Karpas-422 (cell line): ENCODE measurements at places on chromosomes 12 and 14. TPM values are rescaled to one million over a fixed set of nuclear protein-coding genes. Genes with fewer than 3 reads are reported as not detected.

Gene KRT6C
- not detected in 2 replicates for total RNA-seq

Gene MYBPC1
- total RNA-seq: not detected in 2 replicates

Gene TRPV4
- total RNA-seq: not detected in 2 replicates

Gene NPAS3
- total RNA-seq: 1.6 and 6.9 TPM in 2 replicates

Gene KLRB1
- total RNA-seq: not detected in 2 replicates

Gene CYP27B1
- 0.86 and 3.5 TPM in 2 replicates for total RNA-seq

Gene CAPZA3
- total RNA-seq: not detected in 2 replicates

Gene ASCL1
- not detected in 2 replicates for total RNA-seq

DNA sequence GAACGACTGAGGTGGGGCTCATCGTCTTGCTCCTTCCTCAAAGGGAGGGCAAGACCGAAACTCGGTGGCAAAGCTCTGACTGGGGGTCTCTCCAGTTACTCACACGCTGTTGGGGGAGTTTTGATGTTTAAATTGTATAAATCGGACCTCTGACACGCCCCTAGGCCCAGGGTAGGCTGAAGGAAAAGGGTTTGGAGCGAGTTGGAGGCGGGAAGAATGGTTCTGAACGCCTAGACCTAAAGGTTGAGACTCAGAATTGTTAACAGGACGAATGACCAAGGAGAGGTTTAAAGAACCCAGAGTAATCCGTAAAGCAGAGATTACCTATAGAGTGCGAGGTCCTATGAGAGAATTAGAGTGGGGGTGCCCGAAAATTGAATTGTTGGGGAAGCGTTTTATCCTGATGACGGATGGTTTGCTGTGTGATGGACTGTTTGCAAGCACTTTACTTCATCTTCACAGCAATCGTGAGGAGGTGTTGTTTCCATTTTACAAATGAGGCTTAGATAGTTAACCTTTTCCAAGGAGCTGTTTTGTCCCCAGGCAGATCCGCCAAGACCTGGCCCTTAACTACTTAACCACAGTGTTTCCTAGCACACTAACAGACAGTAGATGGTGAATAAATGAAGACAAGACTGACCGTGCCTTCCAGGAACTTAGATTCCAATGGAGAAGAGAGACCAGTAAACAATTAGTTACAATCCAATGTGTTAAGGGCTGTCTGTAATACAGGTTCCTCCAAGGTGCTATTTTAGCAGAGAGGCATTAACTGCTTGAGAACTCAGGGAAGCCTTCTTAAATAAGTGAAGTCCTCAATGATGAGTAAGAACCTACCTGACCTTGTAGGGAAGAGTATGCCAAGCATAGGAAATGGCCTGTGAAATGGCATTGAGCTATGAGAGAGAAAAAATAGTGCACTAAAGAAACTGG lies 929 bp upstream of the UBE2N start:
- peak overlapping the region; percentile 74 for H3K4me3 ChIP-seq
- peaks cover 43% of the 10 kb centered on the region for H3K4me1 ChIP-seq
- no peak overlapping the region for H3K27ac ChIP-seq
- H3K36me3 ChIP-seq: no peaks in the 10 kb centered on the region
- no peak for DNase-seq
- no peaks in the 10 kb centered on the region; the same call in 1 of the 2 replicates for H3K27me3 ChIP-seq

DNA sequence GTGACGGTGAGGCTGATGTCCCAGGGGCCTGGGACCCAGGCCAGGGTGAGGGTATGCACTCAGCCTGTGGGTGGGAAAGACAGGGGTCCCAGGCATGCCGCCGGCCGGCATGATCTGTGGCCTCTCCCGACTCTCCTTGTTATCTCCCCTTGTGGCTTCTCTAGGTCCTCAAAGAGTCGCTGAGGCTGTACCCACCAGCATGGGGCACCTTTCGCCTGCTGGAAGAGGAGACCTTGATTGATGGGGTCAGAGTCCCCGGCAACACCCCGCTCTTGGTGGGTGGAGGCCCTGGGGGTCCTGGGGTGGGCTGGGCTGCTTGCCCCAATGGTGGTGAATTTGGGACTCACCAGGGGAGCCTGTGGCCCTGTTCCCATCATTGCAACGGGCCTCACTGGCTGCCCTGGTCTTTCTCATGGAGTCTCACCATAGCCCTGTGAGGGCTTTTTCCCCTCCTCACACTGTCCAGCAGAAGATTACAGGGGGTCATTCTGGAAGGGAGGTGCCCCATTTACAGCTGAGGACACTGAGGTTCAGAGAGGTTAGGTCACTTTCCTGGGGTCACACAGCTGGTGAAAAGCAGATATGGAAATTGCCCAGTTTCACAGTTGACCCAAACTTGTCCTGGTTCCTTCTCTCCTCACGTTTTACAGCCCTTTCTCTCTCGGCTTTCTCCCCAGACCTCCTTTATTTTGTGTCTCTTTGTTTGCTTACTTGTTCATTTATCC lies 37.9 kb downstream of the CYP46A1 start:
- no peaks in the 10 kb centered on the region for H3K27me3 ChIP-seq
- H3K4me3 ChIP-seq: no peak overlapping the region
- DNase-seq: no peak
- peaks cover 9% of the 10 kb centered on the region for H3K4me1 ChIP-seq
- H3K27ac ChIP-seq: no peak overlapping the region

DNA sequence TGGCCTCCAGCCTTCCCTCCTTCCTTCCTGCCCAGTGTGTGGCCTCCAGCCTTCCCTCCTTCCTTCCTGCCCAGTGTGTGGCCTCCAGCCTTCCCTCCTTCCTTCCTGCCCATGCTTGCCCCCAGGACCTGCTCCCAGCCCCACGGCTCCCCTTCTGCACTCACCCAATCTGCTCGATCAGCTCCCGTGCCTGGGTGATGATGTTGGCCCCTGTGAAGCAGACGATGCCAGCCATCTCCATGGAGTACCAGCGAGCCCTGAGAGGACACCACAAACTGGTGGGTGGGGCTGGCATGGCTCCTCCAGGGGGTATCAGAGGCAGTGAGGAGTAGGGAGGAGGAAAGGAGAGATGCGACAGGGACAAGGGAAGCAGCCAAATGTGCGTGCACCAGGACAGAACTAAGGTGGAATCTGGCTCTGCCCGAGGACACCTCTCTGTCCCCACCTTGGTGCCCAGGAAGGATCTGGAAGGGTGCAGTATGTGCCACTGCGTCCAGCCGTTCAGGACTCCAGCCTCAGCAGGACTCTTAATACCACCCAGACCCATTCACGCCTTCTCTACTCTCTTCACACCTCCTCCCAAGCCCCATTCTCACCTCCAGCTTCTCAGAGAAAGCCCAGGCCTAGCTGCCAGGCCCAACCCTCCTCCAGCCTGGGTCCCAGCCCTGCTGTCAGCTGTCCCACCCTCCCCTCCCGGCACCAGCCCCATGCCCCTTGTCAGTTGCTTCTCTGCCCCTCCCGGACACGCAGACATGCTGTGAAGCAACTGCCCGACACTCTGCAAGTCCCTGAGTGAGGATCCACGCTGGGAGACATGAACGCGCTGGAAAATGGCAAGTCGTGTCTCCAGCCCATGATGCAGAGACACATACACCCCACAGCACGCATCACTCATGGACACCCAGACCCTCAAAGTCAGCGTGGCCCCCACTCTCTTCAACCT lies 22.7 kb downstream of the POLE start:
- H3K36me3 ChIP-seq: peaks cover 40% of the 10 kb centered on the region
- DNase-seq: no peak
- H3K27ac ChIP-seq: no peak overlapping the region
- no peaks in the 10 kb centered on the region for H3K4me1 ChIP-seq
- H3K27me3 ChIP-seq: no peaks in the 10 kb centered on the region

- H3K4me3 ChIP-seq: no peak within 1 kb of the TSS
- no peaks in the 10 kb centered on the region for H3K27me3 ChIP-seq
- no peak for DNase-seq
These were observed at the start of gene FERMT2 for GRCh38 chr14:52950898-52951680. TSS of gene FERMT2 (minus strand) at chr14:52951050. CDS start at chr14:52950568, 482 bp downstream.

GRCh38 chr12:5899675-5900074 lies 45.4 kb downstream of the ANO2 start:
- no peaks in the 10 kb centered on the region for H3K27me3 ChIP-seq
- no peaks in the 10 kb centered on the region for H3K4me1 ChIP-seq
- H3K36me3 ChIP-seq: no peaks in the 10 kb centered on the region
- H3K27ac ChIP-seq: no peak overlapping the region
- no peak overlapping the region for H3K4me3 ChIP-seq
- DNase-seq: no peak

DNA sequence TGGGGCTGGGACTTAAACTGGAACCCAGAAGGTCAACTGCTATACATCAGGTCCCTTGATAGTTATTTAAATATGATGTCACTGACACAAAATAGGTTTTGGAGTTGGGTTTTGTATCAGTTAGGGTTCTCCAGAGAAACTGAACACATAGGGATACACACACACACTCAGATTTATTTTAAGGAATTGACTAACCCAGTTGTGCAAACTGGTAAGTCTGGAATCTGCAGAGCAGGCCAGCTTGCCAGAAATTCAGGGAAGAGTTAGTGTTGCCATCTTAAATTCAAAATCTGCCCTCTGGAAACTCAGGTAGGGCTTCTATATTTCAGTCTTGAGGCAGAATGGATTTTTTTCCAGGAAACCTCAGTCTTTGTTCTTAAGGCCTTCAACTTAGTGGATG lies 36.9 kb downstream of the MAPK1IP1L start:
- H3K4me3 ChIP-seq: no peak overlapping the region
- DNase-seq: no peak
- no peaks in the 10 kb centered on the region for H3K36me3 ChIP-seq
- H3K27me3 ChIP-seq: no peaks in the 10 kb centered on the region
- peaks cover 11% of the 10 kb centered on the region for H3K4me1 ChIP-seq

DNA sequence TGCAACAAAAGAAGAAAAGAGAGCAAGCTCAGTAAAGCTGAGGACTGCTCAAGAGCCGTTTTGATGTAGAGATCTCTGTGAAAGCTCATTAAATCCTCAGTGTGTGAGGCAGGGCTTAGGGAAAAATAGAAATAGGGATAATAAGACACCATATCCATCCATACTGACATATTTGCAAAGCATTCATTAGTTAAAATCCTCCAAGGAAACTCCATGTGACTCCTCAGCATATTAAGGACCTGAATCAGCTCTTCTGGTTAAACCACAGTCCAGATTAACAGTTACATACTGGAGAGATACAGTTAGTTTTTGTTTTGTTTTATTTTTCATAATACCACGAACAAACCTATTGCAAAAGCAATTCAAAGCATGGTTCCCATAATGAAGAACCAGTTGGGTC lies 288.2 kb downstream of the PAWR start:
- no peak overlapping the region for H3K4me3 ChIP-seq
- H3K27me3 ChIP-seq: 0 out of 2 replicates have a peak, but pooled peaks cover 3% of the 10 kb centered on the region
- no peaks in the 10 kb centered on the region for H3K36me3 ChIP-seq
- no peak for DNase-seq
- no peaks in the 10 kb centered on the region for H3K4me1 ChIP-seq
- H3K27ac ChIP-seq: no peak overlapping the region

GRCh38 chr12:124399622-124400021 lies 104.7 kb downstream of the RFLNA start:
- H3K4me3 ChIP-seq: no peak overlapping the region
- H3K27ac ChIP-seq: no peak overlapping the region
- H3K36me3 ChIP-seq: no peaks in the 10 kb centered on the region; the same call in 1 of the 2 replicates
- no peaks in the 10 kb centered on the region for H3K27me3 ChIP-seq
- peak; percentile 69 for DNase-seq
- peaks cover 14% of the 10 kb centered on the region for H3K4me1 ChIP-seq

- no peaks in the 10 kb centered on the region for H3K27me3 ChIP-seq
- H3K4me3 ChIP-seq: no peak overlapping the region
- H3K27ac ChIP-seq: no peak overlapping the region
- no peak for DNase-seq
- peaks cover 2% of the 10 kb centered on the region for H3K4me1 ChIP-seq
- no peaks in the 10 kb centered on the region for H3K36me3 ChIP-seq
These were observed 6.5 kb upstream of the WASHC4 start for GRCh38 chr12:105100998-105101397.

DNA sequence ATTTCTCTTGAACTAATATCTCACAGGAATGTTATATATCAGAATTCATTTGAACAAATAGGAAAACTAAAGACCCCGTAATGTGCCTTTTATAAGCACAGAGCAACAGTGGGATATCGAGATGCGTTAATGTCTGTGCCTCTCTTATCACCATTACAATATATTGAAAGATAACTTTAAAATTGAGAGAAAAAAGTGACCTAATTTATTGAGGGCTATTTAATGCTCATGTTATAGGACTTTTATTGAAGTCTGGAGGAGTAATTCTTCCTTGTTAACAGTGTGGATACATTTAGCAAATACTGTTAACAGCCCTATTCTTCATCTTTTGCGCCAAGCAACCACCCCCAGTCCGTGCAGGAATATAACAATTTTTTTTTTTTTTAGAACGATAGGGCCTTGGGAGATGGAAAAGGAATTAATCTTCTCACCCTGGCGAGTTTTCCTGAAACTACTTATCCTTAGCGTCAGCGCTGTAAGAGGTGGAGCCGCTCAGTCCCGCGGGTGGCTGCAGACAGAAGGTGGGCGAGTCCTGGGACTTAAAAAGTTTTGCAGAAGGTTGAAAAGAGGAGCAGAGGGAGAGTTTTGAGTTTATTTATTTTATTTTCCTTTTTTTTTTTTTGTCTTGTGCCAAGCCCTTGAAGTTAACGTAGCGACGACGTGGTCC lies 11.0 kb downstream of the FOXG1 start:
- no peak for DNase-seq
- H3K4me3 ChIP-seq: no peak overlapping the region
- no peaks in the 10 kb centered on the region for H3K36me3 ChIP-seq
- no peaks in the 10 kb centered on the region for H3K27me3 ChIP-seq
- no peak overlapping the region for H3K27ac ChIP-seq
- H3K4me1 ChIP-seq: no peaks in the 10 kb centered on the region

DNA sequence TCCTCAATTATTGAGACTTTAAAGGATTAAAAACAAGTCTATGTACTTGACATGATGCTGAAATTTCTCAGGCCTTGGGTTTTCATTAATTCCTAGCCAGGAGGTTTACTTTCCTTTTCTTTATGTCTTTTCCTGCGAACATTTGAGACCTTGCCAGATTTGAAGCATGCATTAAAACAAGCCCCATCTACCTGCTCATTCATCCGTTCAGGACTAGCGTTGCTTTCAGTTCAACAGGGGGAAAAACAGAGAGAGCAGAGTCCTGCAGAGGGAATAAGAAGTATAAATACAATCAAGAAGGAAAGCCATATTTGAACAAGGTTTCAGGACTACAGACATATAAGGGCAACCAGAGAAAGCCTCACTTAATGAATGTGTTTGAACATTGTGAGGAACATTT lies 542.4 kb downstream of the DIO2 start:
- no peak for DNase-seq
- H3K36me3 ChIP-seq: no peaks in the 10 kb centered on the region
- H3K27me3 ChIP-seq: no peaks in the 10 kb centered on the region
- H3K4me3 ChIP-seq: no peak overlapping the region
- H3K4me1 ChIP-seq: peaks cover 13% of the 10 kb centered on the region; the same call in 1 of the 2 replicates

GRCh38 chr14:55349565-55349964 lies 62.1 kb downstream of the ATG14 start:
- H3K27ac ChIP-seq: peak overlapping the region; percentile 55
- H3K27me3 ChIP-seq: no peaks in the 10 kb centered on the region
- peaks cover 18% of the 10 kb centered on the region; the same call in 1 of the 2 replicates for H3K36me3 ChIP-seq
- DNase-seq: no peak
- peaks cover 36% of the 10 kb centered on the region for H3K4me1 ChIP-seq
- H3K4me3 ChIP-seq: no peak overlapping the region
